Mesangial cell (primary cell): ENCODE measurements at places on chromosomes 4 and X. TPM values are rescaled to one million over a fixed set of nuclear protein-coding genes. Genes with fewer than 3 reads are reported as not detected.

The TSR2 gene
- 6.3 and 10.3 TPM in 2 replicates for total RNA-seq

The KCND1 gene
- 0.98 and 3.4 TPM in 2 replicates for total RNA-seq

The SPP1 gene
- total RNA-seq = 46.0 and 349 TPM in 2 replicates

The TMPRSS11F gene
- total RNA-seq = not detected in 2 replicates

The CCDC110 gene
- 0.63 and 1.1 TPM in 2 replicates for total RNA-seq

The CT47B1 gene
- total RNA-seq = not detected in 2 replicates

The UGT2A3 gene
- 0.38 TPM in 1 of 2 replicates, not detected in the other for total RNA-seq

The TRO gene
- total RNA-seq = 9.6 and 43.2 TPM in 2 replicates

The PGM2 gene
- total RNA-seq = 13.6 and 24.6 TPM in 2 replicates

The EGF gene
- 0.16 and 0.25 TPM in 2 replicates for total RNA-seq

The TCP11X2 gene
- not detected in 2 replicates for total RNA-seq

The TACR3 gene
- total RNA-seq = not detected in 2 replicates

The MAGEB2 gene
- total RNA-seq = not detected in 2 replicates

The ADAM29 gene
- total RNA-seq = not detected in 2 replicates

The PAPSS1 gene
- total RNA-seq = 36.8 and 38.8 TPM in 2 replicates

The PAQR3 gene
- total RNA-seq = 12.0 and 23.3 TPM in 2 replicates

The STATH gene
- total RNA-seq = not detected in 2 replicates

The STK32B gene
- total RNA-seq = 3.8 and 4.6 TPM in 2 replicates

The TRIM61 gene
- 0.25 and 0.33 TPM in 2 replicates for total RNA-seq

The MAGEA6 gene
- not detected in 2 replicates for total RNA-seq

The GPC4 gene
- 8.5 and 15.5 TPM in 2 replicates for total RNA-seq

The NBDY gene
- 11.1 and 28.0 TPM in 2 replicates for total RNA-seq

The BGN gene
- 17.4 and 86.5 TPM in 2 replicates for total RNA-seq

The PLAC8 gene
- 0.98 and 1.3 TPM in 2 replicates for total RNA-seq

The EIF4E gene
- 36.1 and 95.7 TPM in 2 replicates for total RNA-seq

The FAM241A gene
- total RNA-seq = 0.38 and 0.81 TPM in 2 replicates

The VSIG1 gene
- 0.16 and 0.51 TPM in 2 replicates for total RNA-seq

The MTMR8 gene
- total RNA-seq = 0.13 and 0.81 TPM in 2 replicates

The UPF3B gene
- total RNA-seq = 0.76 and 0.98 TPM in 2 replicates
